Mesangial cell (primary cell): ENCODE measurements at places on chromosomes 11 and 22. TPM values are rescaled to one million over a fixed set of nuclear protein-coding genes. Genes with fewer than 3 reads are reported as not detected.

The TBX10 gene
- not detected in 2 replicates for total RNA-seq

The GRM5 gene
- under 0.01 and 0.13 TPM in 2 replicates for total RNA-seq

The C22orf15 gene
- total RNA-seq, result 0.65 and 2.7 TPM in 2 replicates

The APOBEC3H gene
- total RNA-seq, result not detected in 2 replicates

The SAA4 gene
- 0.33 TPM in 1 of 2 replicates, not detected in the other for total RNA-seq

The HORMAD2 gene
- 0.51 TPM in 1 of 2 replicates, not detected in the other for total RNA-seq

The RAB38 gene
- total RNA-seq, result 7.5 and 10.9 TPM in 2 replicates

The IGLL5 gene
- total RNA-seq, result not detected in 2 replicates

The INTS4 gene
- total RNA-seq, result 17.1 and 20.8 TPM in 2 replicates

The GNAZ gene
- 1.3 and 3.5 TPM in 2 replicates for total RNA-seq

The MRGPRX3 gene
- not detected in 2 replicates for total RNA-seq

The CDHR5 gene
- total RNA-seq, result under 0.01 and 3.9 TPM in 2 replicates

The SHISAL1 gene
- total RNA-seq, result under 0.01 TPM in 2 replicates
